Peyer's patch (tissue), 4 donors: ENCODE measurements at places on chromosomes 3 and 15. TPM values are rescaled to one million over a fixed set of nuclear protein-coding genes. Genes with fewer than 3 reads are reported as not detected.

B3GALNT1 gene
- total RNA-seq: 0.40 TPM

PLCB2 gene
- total RNA-seq: 12.3 TPM

- H3K27ac ChIP-seq: no peak overlapping the region
- H3K4me3 ChIP-seq: no peak overlapping the region
- H3K27me3 ChIP-seq: no peaks in the 10 kb centered on the region
Observed at GRCh38 chr3:152538518-152538917, 269.8 kb downstream of the MBNL1 start.

- no peak overlapping the region for H3K4me3 ChIP-seq
- no peaks in the 10 kb centered on the region for H3K27me3 ChIP-seq
- no peak for DNase-seq
- H3K4me1 ChIP-seq: no peaks in the 10 kb centered on the region
- H3K36me3 ChIP-seq: peaks cover 40% of the 10 kb centered on the region
Observed at GRCh38 chr15:74040109-74040850, 42.1 kb downstream of the GOLGA6A start.

GRCh38 chr3:104885214-104885814 is 481.4 kb upstream of the ALCAM start:
- no peaks in the 10 kb centered on the region for H3K27me3 ChIP-seq
- H3K4me1 ChIP-seq: no peaks in the 10 kb centered on the region
- no peaks in the 10 kb centered on the region for H3K36me3 ChIP-seq
- no peak overlapping the region for H3K4me3 ChIP-seq
- no peak for DNase-seq
- H3K27ac ChIP-seq: no peak overlapping the region

DNA sequence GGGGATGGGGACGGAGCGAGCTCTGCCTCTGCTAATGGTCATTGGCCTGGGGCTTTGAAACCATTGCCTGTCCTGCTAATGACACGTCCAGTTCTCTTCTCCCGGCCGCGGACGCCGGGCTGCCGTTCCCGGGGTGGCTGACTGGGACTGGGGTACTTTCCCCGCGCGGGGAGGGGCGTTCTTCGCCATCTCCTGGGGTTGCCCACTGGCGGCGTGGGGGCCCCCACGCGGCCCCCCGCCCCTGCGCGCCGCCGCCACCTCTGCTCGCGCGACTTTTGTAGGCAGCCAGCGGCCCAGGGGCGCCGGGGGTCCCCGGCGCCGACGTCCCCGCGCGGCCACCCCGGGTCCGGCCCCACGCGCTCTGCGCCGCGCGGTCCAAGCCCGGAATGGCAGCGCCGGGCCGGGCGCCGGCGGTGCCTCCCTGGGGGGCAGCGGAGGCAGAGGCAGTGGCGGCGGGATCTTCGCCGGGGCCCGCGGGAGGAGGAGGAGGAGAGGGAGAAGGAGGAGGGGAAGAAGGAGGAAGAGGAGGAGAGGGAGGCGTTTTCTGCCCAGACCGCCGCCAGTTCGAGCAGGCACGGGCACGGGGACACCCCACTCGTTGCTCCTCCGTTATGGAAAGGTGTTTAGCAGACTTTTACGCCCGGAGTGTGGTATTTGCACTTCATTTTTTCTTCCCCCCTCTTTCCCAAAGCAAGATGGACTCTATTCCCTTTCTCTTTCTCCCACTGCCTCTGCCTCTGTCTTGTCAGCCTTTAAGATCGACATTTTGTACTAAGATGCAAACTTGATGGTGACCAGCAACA is 2.3 kb downstream of the BBX start:
- H3K4me3 ChIP-seq: peak overlapping the region; percentile 81
- H3K4me1 ChIP-seq: no peaks in the 10 kb centered on the region
- no peaks in the 10 kb centered on the region for H3K27me3 ChIP-seq
- H3K36me3 ChIP-seq: no peaks in the 10 kb centered on the region
- H3K27ac ChIP-seq: peak overlapping the region; percentile 90
- peak; percentile 68 for DNase-seq

DNA sequence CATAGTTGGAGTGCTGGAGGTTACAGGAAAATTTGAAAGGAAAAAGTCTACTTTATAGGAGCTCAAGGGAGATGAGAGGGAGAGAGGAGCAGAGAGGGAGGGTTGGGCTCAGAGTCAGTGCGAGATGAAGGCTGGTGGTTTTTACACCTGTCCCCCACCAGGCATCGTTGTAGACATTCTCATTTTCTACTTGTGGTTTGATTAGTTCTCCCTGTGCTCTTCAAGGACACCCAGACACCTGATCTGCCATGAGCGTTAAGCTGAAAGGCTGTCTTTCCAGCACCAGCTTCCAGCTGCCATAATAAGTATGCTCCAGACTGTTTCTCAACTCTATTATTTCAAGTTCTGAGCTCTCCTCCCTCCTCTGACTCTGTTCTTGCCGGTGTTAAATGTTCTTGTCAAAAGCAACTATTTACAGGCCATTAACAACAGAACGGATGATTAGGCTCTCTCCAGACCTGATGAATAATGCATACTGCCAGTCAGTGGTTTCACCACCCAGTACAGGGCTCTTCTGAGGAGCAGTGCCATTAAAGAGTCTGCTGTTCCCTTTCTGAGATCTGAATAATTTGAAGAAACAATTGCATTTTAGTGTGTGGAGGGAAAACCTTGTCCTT is 514.6 kb upstream of the MCTP2 start:
- H3K27ac ChIP-seq: no peak overlapping the region
- no peaks in the 10 kb centered on the region for H3K4me1 ChIP-seq
- DNase-seq: no peak
- no peaks in the 10 kb centered on the region for H3K36me3 ChIP-seq

- no peak overlapping the region for H3K27ac ChIP-seq
- no peaks in the 10 kb centered on the region for H3K36me3 ChIP-seq
- H3K4me1 ChIP-seq: peaks cover 4% of the 10 kb centered on the region
Observed at GRCh38 chr3:194772241-194773000, 86.7 kb downstream of the FAM43A start.

DNA sequence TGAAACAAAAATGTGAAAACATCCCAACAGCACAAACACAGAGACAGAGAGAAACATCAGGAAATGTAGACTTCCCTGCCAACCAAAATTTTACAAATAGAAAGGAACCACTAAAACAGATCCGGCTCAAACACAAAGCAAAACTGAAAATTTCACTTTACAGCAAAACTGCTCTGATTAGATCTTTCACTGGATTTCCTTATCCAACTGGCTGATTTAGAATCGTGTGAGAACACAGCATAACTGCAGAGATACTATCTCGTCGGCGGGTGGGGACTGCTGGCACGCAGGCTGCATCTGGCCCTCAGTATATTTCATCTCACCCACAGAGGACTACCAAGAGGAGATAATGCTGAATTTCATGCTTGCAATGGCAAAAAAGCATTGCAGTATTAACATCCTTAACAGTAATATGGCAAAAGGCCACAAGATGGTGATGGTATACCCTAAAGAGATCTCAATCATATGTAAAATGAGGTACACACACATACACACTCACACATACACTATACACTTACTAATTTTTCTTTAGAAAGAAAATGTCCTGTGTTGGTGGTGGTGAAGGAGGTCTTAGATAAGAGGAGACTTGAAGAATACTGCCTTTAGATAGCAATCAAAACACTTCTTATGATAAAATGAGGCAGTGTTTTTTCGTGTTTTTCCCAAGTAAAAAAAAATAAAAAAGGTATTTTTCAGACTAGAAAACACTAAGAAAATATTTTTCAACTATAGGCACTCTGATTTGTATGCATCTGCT is 10.6 kb upstream of the LEO1 start:
- no peaks in the 10 kb centered on the region for H3K36me3 ChIP-seq
- peak overlapping the region; percentile 62 for H3K27ac ChIP-seq
- no peaks in the 10 kb centered on the region for H3K4me1 ChIP-seq
- no peaks in the 10 kb centered on the region for H3K27me3 ChIP-seq
- H3K4me3 ChIP-seq: peak overlapping the region; percentile 16

GRCh38 chr3:188272481-188273372 is 118.8 kb downstream of the LPP start:
- peak overlapping the region; percentile 11 for H3K27ac ChIP-seq
- no peak for DNase-seq
- H3K27me3 ChIP-seq: no peaks in the 10 kb centered on the region
- H3K4me3 ChIP-seq: no peak overlapping the region
- H3K4me1 ChIP-seq: no peaks in the 10 kb centered on the region
